ENCODE measurements at places on chromosomes 1 and 21.

- DNase-seq, result no peak
Observed at GRCh38 chr1:158002022-158002630, 8.7 kb downstream of the KIRREL1 start.

GRCh38 chr1:110734133-110734680, 59.5 kb upstream of the KCNA3 start:
- no peak for DNase-seq

- no peak for DNase-seq
Observed at GRCh38 chr1:2481885-2482284, 5.8 kb downstream of the PLCH2 start.

- DNase-seq, result no peak
Observed at GRCh38 chr1:20164694-20165202, 21.1 kb upstream of the UBXN10 start.

DNA sequence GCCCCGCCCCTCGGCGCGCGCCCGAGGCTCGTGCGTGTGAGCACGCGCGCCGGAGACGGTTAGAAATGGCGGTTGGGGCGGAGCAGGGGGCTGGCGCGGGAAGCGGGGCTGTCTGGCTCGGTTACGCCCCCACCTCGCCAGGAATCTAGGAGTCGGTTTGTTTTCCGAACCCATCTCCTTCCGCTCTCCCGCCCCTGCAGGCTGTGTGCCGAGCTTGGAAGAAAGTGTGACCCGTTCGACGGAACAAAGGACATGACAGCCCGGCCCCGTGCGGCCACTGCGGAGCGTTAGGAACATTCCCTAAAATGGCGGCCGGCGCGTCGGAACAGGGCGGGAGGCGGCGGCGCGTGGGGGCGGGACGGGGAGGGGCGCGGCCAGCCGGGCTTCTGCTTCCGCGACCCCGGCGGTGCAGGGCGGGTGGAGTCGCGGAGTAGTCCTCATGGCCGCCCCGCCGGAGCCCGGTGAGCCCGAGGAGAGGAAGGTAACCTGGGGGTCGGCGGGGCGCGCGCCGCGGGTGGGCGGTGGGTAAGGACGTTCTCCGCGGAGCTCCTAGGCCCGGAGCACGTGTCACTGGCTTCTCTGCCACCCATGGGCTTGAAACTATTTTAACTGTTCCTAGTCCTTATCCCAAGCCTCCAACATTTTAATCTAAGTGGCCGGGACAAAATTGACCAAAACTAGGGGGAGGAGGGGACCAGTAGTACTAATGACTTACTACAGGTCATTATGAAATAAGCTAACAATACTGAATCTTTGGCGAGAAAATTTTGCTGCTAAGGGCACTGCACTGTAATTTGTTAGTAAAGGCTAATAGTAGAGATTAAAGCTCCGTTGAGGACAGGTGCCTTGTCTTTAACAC, at the start of gene COX20:
Gene COX20 (plus strand): TSS at position 383 of the 859 bp plus-strand sequence. CDS start 57 bp downstream, at position 440.
- peak; percentile 86 for DNase-seq

- DNase-seq, result no peak
Observed at GRCh38 chr1:60765204-60765603, 317.2 kb upstream of the NFIA start.

DNA sequence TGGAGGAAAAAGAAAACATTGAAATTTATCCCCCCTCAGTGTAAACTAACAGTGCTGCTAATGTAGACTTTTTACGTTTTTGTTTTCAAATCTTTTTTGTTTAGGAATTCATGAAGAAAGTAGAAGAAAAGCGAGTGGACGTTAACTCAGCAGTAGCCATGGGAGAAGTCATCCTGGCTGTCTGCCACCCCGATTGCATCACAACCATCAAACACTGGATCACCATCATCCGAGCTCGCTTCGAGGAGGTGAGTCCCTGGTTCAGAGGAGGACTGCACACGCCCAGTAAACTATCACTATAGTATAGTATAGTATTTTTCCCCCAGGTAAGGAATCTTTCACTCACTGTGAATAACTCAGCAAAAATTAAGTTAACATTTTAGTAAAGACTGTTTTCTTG, 37.8 kb upstream of the BMP8A start:
- DNase-seq, result no peak

- no peak for DNase-seq
Observed at GRCh38 chr1:35838693-35839245, 31.0 kb downstream of the AGO4 start.

DNA sequence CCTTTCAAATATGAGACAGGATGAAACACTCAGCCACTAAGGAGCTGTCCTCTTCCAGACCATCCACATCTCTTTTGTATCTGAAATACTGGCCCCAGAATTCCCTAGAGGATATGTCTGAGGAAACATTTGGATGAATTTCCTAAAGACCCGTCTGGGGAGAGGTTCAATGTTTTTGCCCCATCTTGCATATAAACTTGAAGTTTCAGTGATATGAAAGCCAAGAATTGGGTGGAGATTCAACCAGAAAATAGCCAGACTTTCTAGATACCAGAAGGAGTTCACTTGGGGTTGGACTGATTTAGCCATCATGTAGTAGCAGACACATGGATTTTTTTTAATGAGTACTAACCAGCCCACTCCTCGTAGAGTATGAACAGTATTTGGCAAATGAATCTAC, 182.0 kb downstream of the PLPP3 start:
- no peak for DNase-seq

DNA sequence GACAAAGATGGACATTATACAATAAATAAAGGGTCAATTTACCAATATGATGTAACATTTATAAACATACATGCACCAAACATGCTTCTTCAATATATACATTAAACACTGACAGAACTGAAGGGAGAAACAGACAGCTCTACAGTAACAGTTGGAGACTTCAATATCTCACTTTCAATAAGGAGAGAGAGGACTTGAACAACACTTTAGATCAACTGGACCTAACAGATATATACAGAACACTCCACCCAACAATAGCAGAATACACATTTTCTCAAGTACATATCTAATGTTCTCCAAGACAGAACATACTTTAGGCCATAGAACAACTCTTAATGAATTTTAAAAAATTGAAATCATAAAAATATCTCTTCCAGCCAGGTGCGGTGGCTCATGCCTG, 50.6 kb upstream of the TTC39A start:
- DNase-seq, result no peak

DNA sequence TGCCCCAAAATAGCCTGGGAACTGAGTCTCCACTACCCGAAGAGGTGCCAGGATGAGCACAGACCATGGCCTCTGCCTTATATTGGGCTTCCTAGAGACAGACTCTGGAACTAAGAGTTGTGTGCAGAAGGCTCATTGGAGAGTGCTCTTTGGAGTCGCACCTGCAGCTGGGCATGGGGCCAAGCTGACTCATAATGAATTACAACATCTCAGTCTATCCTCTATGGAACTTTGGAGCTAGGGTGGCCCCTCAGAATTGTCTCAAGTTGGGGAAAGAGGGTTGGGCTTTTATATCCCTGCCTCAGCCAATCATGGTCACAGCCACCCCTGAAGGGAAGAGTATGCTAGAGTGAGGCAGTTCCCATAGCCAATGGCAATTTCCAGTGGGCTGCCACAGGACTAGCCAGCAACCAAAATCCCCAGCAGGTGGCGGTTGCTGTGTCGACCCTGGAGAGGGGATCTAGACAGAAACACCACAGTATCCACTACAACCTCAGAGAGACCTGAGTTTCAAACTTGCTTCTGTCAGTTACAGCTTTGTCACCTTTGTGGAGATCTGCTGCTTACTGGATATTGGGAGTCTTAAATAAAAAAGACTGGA, 93.8 kb downstream of the DMRTA2 start:
- DNase-seq, result no peak

DNA sequence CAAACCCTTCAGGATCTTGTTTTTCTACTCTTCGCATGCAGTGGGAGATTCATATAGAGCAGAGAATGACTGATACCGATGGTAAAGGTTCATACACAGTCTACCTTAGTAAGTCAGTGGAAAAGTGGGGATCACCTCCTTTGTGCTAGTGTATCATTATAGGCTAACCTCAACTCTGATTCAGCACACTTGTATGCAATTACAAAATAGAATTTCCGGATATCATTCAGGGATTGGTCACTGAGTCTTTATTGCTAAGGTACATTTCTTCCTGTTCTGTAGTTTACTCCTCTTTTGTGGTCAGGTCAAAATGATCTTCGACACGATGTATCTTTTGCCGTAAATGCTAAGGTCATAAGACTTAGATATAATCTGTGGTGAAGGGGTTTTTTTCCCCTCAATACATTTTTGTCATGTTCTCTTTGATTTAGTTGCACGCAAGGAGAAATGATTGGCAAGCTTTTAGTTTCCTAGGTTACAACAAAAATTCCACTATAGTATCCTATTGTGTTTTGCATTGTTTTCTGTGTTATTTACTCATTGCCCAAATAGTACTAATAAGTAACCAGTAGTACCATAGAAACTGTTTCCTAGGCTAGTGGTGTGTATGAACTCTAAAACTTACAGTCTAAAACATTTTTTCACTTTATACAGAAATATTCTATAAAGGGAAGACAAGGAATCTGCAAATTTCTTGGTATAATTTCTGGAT, 35.7 kb upstream of the PLA2G4A start:
- no peak for DNase-seq

DNA sequence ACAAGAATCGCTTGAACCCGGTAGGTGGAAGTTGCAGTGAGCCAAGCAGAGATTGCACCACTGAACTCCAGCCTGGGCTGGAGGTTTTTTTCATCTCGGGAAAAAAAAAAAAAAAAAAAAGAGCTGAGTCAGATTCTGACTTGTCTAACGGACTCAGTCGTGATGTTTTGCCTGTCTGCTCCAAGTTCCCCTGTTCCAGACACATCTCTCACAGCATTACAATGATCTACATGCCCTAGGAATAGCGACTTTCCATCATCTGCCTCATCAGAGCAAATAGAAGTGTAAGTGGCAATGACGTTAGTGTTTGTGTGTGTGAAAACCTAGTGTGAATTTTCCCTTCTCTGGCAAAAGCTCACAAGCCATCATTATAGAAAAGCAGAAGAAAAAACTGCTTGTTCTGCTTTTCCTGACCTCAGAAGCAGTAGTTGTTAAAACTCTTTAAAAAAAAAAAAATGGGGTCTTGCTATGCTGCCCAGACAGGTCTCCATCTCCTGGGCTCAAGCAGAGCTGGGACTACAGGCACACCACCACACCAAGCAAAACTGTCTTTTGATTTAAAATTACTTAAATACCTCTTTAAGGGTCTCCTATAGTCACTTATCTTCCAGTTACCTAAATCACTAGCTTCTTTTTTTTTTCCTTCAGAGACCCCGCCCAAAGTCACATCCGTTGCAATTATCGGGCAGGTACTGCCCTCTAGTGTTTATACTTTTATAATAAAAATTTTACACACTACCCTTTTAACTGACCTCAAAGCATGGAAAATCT, 37.3 kb downstream of the PLEKHO1 start:
- no peak for DNase-seq

- no peak for DNase-seq
Observed at GRCh38 chr21:37045149-37045548, 27.7 kb downstream of the PIGP start.

DNA sequence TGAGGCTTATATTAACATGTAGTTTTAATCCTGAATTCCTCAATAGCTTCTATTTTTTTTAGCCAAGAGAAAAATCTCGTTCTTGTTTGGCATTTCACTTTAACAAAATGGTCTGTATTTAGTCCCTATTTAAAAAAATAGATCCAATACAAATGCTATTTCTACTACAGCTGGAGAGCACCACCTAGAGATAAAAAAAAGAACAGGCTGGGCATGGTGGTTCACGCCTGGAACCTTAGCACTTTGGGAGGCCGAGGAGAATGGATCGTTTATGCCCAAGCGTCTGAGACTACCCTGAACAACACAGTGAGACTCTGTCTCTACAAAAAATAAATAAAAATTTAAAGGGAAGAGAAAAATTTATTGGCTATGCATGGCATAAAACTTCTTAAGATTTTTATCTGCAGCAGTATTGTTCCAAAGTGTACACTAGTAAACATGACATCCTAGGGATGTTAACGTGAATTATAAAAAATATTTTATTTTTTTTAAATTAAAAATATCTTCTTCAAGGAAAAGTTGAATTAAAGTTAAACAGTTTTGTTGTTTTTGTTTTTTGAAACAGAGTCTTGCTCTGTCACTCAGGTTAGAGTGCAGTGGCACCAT, 4.4 kb downstream of the ST7L start:
- DNase-seq, result no peak

DNA sequence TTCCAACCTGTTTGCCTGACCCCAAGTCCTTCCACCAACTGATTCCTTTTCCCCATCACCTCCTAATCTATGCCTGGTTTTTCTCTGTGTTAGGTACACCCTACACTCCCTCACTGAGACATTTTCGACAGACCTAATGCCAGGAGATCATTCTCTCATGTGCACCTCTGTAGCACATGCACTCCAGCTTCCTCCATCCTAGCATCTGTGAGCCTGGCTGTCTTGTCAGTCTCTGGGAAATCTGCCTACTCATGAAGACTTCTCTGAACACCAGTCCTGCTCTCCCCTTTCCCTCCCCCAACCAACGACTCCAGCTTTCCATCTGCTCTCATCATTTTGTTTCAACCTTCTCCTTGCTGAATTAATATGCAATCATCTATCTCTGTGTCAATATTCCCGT, 987 bp downstream of the MED8 start:
- DNase-seq, result no peak

DNA sequence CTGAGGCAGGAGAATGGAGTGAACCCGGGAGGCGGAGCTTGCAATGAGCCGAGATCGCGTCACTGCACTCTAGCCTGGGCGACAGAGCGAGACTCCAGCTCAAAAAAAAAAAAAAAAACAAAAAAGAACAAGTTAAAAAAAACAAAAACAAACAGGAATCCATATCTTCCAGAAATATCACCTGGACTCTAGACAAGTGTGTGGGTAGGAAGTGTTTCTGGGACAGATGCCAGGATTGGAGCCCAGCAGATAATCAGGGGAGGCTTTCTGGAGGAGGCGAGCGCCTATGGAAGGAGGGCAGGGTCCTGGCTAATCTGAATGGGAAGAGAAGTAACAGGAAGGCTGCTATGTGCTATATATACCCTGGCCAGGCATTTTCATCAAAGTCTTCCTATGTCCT, 43.6 kb upstream of the SYNC start:
- DNase-seq, result no peak

DNA sequence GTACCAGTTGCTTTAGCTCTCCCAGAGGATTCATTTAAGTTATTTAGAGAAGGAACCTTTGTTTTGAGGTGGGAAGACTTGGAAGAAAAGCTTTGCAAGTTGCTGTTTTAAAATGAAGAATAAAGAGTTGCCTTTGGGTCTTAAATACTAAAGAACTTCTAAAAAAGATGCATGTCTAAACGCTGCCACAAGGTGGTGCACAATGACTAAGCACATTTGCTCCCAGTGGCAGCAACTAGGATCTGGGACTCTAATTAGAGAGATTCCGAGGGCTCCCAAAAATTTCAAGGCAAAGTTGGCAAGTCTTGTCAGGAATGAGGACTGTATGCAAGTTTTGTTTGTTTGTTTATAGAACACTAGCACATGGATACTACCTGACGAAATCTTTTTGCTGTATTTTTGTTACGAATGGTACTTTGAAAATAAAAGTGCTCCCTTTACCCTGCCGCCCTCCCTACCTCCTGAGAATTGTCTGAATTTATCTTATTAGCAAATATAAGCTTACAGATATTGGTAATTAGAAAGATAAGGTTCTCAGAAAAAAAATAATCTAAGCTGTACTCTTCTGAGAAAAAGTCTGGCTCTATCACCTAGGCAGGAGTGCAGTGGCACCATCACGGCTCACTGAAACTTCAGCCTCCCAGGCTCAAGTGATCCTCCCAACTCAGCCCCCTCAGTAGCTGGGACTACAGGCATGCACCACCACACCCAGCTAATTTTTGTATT, 121.8 kb downstream of the HFM1 start:
- peak; percentile 28 for DNase-seq

All from activated CD4-positive, alpha-beta T cell treated with anti-CD3 and anti-CD28 coated beads, Interleukin-2, amount 50 U/mL, for 1 hour (primary cell).